ENCODE measurements at places on chromosomes 7 and 10.

DNA sequence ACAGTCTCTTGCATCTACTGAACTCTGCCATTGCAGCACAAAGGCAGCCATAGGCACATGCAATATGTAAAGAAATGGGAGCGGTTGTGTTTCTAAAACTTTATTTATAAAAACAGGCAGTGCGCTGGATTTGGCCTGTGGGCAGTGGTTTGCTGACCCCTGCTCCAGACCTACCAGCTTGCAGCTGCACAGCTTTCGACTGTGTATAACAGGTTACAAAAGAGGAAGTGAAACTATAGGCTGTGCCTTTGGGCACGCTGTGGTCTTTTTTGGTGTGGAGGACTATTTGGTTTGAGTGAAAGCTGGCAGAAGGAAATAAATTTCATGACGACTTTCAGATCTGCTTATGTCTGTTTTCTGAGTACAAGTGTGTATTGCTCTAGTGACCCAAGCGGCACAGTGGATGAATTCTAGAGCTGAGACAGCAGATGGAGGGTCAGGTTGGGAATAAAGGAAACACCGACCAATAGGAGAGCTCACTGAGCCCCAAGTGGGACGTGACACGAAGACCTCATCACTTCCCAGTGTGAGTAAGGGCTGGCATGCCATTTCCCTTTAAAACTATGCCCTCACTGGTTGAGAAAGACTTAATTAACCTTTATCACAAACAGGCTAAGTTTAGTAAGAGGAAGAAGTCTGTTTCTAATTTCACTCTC, 152.7 kb downstream of the ANK3 start:
- no peak for DNase-seq

GRCh38 chr10:121566755-121567154, 31.5 kb downstream of the FGFR2 start:
- no peak for DNase-seq

DNA sequence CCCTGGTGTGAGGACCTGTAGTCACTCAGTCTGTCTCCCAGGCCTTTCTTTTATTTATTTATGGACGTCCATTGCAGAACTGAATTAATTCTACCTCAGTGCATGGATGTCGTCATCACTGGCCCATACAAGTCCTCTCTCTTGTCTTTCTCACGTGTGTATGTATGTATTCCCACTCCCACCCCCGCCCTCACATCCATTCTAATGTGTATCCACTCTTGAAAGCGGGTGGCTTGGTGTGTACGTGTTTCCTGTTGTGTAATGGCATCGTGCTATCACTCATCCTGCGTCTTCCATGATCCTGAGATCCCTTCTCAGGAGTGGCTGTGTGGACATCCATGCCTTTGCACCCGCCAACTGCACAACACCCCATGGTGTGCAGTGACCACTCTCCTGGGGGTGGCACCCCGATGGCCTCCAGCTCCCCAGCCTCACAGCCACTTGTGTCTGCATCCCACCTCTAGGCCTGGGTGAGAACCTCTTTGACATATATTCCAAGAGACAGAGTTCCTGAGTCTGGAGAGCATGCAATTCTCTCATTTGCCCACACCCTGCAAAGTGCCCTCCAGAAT, 3.0 kb upstream of the AOC1 start:
- no peak for DNase-seq

DNA sequence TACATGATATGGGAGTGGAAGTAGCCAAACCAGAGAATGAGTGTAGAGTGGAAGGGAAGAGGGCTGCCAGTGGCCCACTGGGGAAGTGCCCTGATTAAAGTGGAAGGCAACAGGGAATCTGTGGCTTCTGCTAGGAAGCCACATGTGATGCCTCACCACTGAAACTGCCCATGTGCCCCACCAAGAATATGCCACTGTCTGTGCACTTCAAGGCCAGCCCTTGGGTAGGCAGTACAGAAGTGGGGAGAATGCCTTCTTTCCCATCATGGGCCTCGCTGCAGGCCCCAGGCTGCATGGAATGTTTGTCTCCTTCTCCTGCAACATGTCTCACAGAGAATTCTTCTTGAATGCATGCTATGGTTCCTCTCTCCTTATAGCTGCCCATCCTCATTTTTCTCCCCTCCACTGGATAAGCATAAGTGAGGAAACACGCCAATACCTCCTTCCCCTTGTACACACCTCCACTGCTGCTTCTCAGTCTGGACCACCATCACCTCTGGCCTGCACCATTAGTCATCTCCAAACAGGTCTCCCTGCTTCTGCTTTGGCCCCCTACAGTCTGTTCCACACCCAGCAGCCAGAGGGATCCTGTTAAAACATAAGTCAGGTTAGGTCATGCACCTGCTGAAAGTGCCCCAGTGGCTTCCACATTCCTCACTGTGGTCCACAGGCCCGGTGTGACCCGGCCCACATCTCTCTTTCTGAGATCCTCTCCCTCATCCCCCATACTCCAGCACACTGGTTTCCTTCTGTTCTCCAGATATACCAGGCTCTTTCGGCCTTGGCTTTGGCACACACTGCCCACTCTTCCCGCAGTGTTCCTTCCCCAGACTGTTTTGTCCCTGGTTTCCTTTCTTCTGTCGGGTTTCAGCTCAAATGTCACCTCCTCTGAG, 37.1 kb downstream of the SNX10 start:
- DNase-seq, result no peak

DNA sequence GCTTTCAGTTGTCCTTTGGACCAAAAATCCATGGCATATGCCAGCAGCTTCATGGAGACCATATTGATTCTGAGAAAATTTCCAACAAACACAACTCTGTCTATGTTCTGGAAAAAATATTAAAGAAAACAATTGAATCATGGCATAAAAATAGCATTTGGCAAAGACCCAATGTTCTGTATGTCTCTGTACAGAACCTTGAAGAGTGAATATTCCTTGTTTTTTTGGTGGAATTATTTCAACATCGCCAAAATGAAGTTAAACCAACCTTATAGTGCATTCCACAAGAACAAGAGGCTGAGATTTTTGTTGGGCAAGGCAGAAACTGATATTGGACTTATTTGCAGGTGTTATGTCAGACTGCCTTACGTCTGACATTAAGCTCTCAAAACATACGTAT, 53.3 kb upstream of the SLC16A12 start:
- DNase-seq, result no peak

GRCh38 chr10:14787938-14788337, 13.2 kb upstream of the FAM107B start:
- DNase-seq, result no peak

Data from stimulated activated CD8-positive, alpha-beta memory T cell treated with anti-CD3 and anti-CD28 coated beads, Interleukin-4, amount 100 ng/mL, for 4 hours (primary cell).